ENCODE measurements at places on chromosomes 2 and 18. TPM values are rescaled to one million over a fixed set of nuclear protein-coding genes. Genes with fewer than 3 reads are reported as not detected.

Gene ANKRD36
- 4.2 TPM for polyA plus RNA-seq

Gene TTL
- 9.9 TPM for polyA plus RNA-seq

Gene RAB6C
- polyA plus RNA-seq = not detected

Gene PCGF1
- 11.1 TPM for polyA plus RNA-seq

Gene SDC1
- polyA plus RNA-seq = 1.5 TPM

Gene FSHR
- not detected for polyA plus RNA-seq

Gene POTEC
- 0.06 TPM for polyA plus RNA-seq

Gene CAPN14
- 0.19 TPM for polyA plus RNA-seq

Gene TRIM54
- 0.03 TPM for polyA plus RNA-seq

Gene PLA2R1
- 3.2 TPM for polyA plus RNA-seq

Gene RGPD4
- not detected for polyA plus RNA-seq

Gene AQP12B
- polyA plus RNA-seq = 159 TPM

Gene IL36G
- polyA plus RNA-seq = not detected

Gene NAT8
- polyA plus RNA-seq = not detected

Gene RESP18
- not detected for polyA plus RNA-seq

Gene C2orf81
- polyA plus RNA-seq = 2.4 TPM

Gene LBX2
- polyA plus RNA-seq = 1.3 TPM

Gene MROH2A
- 0.14 TPM for polyA plus RNA-seq

Gene FOXD4L1
- polyA plus RNA-seq = 0.11 TPM

Gene TMEM247
- polyA plus RNA-seq = not detected

Gene ZNF804A
- 0.06 TPM for polyA plus RNA-seq

Gene MYO3B
- polyA plus RNA-seq = 0.01 TPM

Gene SFT2D3
- polyA plus RNA-seq = 4.8 TPM

Gene TBR1
- polyA plus RNA-seq = 0.03 TPM

Measured in adipose tissue (tissue), 3 donors.